Central memory CD4-positive, alpha-beta T cell (primary cell): ENCODE measurements at places on chromosomes 11 and 22.

- DNase-seq, result no peak
Measured at GRCh38 chr11:57323167-57323854, 1.4 kb downstream of the TNKS1BP1 start.

- no peak for DNase-seq
Measured at GRCh38 chr22:20775342-20775895, 1.5 kb downstream of the SERPIND1 start.

- DNase-seq, result peak; percentile 59
Measured at GRCh38 chr11:75142714-75143419, 8.0 kb upstream of the SLCO2B1 start.

- DNase-seq, result no peak
Measured at GRCh38 chr11:78138694-78139421, 568 bp downstream of the ALG8 start.

DNA sequence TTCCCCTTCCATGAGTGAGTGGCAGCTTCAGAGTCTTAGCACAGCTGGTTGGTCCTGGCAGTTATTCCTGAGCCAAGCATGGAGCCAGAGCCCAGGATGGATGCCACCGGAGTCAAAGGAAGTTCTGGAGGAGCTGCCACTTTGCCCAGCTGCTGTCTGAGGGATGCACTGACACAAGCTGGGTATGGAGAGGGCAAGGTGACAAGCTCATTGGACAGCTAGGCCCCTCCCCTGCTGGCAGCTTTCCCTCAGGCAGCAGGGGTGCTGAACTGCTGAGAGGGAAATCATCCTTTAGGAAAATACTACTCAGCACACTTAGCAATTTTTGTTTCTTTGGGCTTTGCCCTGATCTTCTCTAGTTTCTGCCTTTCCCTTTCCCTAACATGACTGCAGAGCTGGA lies 99.3 kb upstream of the SESN3 start:
- no peak for DNase-seq

DNA sequence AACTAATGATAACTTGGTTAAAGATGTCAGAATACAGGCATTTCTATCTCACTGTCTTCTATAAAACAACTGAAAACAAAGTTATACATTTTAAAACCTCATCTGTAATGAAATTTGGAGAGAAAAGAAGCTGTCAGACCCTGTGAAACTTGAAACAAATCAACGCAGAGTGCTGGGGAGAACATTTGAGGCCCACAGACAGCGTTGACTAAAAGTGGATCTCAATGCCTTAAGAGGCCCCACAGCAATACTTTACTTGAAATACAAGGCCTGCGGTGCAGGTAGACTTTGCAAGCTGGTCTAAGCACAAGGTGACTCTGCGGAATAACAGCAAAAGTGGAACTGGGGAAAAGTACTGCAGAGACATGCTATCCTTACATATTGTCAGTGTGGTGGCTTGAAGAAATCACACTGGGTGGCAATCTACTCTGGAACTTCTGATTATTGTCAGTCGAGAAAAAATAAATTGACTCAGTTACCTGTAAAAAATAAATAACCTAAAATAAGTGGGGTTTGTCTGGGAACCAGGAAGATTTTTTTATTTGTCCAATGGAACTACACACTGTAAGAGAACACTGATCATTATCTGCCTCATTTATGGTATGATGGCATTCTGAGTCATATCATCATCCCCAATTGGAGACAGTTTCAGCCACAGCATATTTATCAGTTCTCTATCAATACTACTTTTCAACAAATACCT lies 138.9 kb downstream of the LUZP2 start:
- DNase-seq, result no peak

- DNase-seq, result no peak
Measured at GRCh38 chr22:46512039-46512370, 25.4 kb downstream of the CELSR1 start.
